ENCODE measurements at places on chromosomes 12 and 14.
A peak's percentile ranks its signal among the peaks of the same experiment; 100 is the strongest.

- peak overlapping the region; percentile 88 for H3K27ac ChIP-seq
- H3K27me3 ChIP-seq = no peaks in the 10 kb centered on the region
- H3K4me3 ChIP-seq = no peak overlapping the region
- peaks cover 34% of the 10 kb centered on the region for H3K4me1 ChIP-seq
Measured at GRCh38 chr12:111773801-111774551, 7.2 kb downstream of the ALDH2 start.

DNA sequence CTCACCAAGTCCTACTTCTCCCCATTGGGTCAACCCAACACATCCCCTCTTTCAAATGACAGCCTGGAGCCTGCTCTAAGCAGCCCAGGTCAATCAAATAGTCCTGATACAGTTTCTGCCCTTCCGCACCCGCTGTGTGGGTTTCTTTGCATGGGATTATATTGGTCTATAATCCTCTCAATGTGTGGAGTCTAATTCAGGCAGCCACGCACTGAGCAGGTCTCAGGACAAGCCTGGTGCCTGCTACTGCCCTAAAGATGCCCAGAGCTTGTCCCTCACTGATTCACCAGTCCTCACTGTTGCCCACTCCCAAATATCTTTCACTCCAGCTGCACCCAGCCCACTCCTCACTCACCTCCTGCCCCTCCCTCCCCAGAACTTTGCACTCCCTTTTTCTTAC, 16.4 kb downstream of the ACTN1 start:
- H3K27ac ChIP-seq = peak overlapping the region; percentile 62
- no peak for DNase-seq
- no peaks in the 10 kb centered on the region for H3K36me3 ChIP-seq
- H3K4me3 ChIP-seq = no peak overlapping the region

- no peak overlapping the region for H3K4me3 ChIP-seq
- no peaks in the 10 kb centered on the region for H3K27me3 ChIP-seq
- H3K27ac ChIP-seq = no peak overlapping the region
Measured at GRCh38 chr14:101031186-101031585, 127.7 kb upstream of the RTL1 start.

DNA sequence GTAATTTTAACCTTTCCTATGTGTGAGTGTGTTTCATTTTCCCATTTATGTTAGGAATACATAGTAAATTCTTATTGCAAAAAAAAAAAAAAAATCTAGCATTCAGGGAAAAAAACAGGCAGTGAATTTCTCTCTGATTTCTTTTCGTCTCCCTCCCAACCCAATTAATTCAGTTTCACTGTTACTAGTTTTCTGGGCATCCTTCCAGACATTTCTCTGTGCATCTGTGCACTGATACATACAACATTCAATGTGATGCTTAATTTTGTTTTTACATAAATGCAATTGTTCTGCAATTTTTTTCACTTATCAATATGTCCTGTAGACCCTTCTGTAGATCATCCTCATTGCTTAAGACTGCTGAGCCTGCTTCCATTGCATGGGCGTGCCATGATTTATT, 694.3 kb upstream of the TBX3 start:
- no peak overlapping the region for H3K27ac ChIP-seq
- peaks cover 54% of the 10 kb centered on the region for H3K27me3 ChIP-seq
- no peak overlapping the region for H3K4me3 ChIP-seq
- no peak for DNase-seq
- H3K4me1 ChIP-seq = peaks cover 16% of the 10 kb centered on the region
- no peaks in the 10 kb centered on the region for H3K36me3 ChIP-seq

GRCh38 chr12:49340095-49340870, 3.3 kb upstream of the C1QL4 start:
- H3K4me3 ChIP-seq = peak overlapping the region; percentile 12
- H3K4me1 ChIP-seq = peaks cover 16% of the 10 kb centered on the region
- H3K27ac ChIP-seq = no peak overlapping the region
- H3K27me3 ChIP-seq = peaks cover 66% of the 10 kb centered on the region

GRCh38 chr14:90720336-90720735, 95.9 kb downstream of the TTC7B start:
- H3K4me1 ChIP-seq = peaks cover 36% of the 10 kb centered on the region
- H3K27ac ChIP-seq = no peak overlapping the region
- no peaks in the 10 kb centered on the region for H3K36me3 ChIP-seq
- H3K27me3 ChIP-seq = no peaks in the 10 kb centered on the region

GRCh38 chr12:95648990-95649791, 97.9 kb upstream of the USP44 start:
- DNase-seq = no peak
- no peak overlapping the region for H3K4me3 ChIP-seq
- H3K27me3 ChIP-seq = no peaks in the 10 kb centered on the region

GRCh38 chr14:64801800-64802199, 77.9 kb downstream of the SPTB start:
- peaks cover 8% of the 10 kb centered on the region for H3K4me1 ChIP-seq
- DNase-seq = no peak
- peaks cover 11% of the 10 kb centered on the region for H3K27me3 ChIP-seq
- no peaks in the 10 kb centered on the region for H3K36me3 ChIP-seq
- H3K4me3 ChIP-seq = no peak overlapping the region

- H3K36me3 ChIP-seq = no peaks in the 10 kb centered on the region
- no peaks in the 10 kb centered on the region for H3K27me3 ChIP-seq
- H3K4me3 ChIP-seq = no peak overlapping the region
- no peak for DNase-seq
Measured at GRCh38 chr12:87310126-87310525, 719.1 kb downstream of the C12orf50 start.

- no peak overlapping the region for H3K27ac ChIP-seq
- DNase-seq = no peak
- H3K4me1 ChIP-seq = peaks cover 7% of the 10 kb centered on the region
Measured at GRCh38 chr12:16593546-16593945, 12.4 kb downstream of the LMO3 start.

DNA sequence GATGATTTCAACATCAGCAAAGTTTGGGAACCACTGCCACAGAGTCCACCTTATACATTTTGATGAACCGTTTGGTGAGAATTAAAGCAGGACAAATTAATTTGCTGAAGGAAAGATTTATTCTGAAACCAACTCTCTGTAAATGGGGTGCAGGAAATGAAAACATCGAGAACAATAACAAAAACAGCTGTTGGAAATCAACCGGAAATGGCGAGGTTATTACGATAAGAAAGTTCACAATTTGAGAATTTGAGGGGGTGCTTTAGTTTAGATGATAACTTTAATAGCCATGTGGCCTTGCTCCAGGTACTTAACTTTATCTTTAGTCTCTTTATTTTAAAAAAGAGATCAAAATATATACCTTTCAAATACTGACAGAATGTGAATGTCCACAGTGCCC, 56.7 kb downstream of the KCNJ8 start:
- H3K27ac ChIP-seq = no peak overlapping the region
- no peaks in the 10 kb centered on the region for H3K4me1 ChIP-seq
- no peaks in the 10 kb centered on the region for H3K27me3 ChIP-seq

- H3K4me1 ChIP-seq = peaks cover 14% of the 10 kb centered on the region
- H3K36me3 ChIP-seq = peaks cover 19% of the 10 kb centered on the region
- no peaks in the 10 kb centered on the region for H3K27me3 ChIP-seq
- peak overlapping the region; percentile 74 for H3K27ac ChIP-seq
Measured at GRCh38 chr12:53481939-53482586, 17.2 kb downstream of the MAP3K12 start.

DNA sequence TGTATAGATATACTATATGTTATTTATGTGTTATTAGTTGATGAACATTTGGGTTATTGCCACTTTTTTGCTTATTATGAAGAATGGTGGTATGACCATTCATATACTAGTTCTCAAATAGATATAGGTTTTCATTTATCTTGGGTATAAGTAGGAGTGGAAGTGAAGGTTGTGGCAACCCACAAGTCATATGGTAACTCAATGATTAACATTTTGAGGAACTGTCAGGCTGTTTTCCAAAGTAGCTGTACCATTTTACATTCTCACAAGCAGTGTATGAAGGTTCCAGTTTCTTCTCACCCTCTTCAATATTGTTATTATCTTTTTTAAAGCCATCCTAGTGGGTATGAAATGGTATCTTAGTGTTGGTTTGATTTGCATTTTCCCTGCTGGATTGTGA, 19.0 kb upstream of the MSRB3 start:
- no peaks in the 10 kb centered on the region for H3K36me3 ChIP-seq
- H3K4me3 ChIP-seq = no peak overlapping the region
- H3K4me1 ChIP-seq = no peaks in the 10 kb centered on the region
- no peak for DNase-seq
- no peaks in the 10 kb centered on the region for H3K27me3 ChIP-seq

DNA sequence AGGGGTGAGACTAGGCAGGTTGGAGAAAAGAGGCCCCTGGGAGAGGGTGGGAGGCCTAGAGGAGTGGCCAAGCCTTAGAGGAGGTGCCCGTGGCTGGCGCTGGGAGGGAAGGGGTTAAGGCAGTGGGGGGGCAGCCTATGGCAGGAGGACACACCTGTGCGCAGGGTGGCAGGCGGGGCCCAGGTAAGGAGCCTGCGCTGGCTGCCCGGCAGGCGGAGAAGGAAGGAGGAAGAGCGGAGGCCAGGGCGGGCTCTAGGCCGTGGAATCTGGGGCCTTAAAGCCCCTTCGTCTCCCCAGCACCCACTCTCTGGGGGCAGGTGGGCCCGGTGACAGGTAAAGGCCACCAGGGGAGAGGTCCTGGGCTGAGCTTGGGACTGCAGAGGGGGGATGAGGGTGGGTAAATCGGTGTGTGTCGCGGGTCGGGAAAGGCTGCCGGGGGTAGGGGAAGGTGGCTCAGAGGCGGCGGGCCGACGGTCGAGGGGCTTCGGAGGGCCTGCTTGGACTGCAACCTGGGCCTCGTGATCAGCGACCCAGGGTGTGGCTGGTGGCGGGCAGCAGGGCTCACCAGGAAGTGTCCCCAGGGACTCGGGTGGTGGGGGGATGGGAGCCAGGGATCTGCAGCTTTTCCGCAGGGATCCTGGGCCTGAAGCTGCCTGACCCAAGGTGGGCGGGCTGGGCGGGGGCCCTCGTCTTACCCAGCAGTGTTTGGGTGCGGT, 7.3 kb downstream of the PHB2 start:
- H3K4me3 ChIP-seq = peak overlapping the region; percentile 97
- peak; percentile 96 for DNase-seq
- no peaks in the 10 kb centered on the region for H3K27me3 ChIP-seq
- peaks cover 40% of the 10 kb centered on the region for H3K4me1 ChIP-seq
- peak overlapping the region; percentile 99 for H3K27ac ChIP-seq

DNA sequence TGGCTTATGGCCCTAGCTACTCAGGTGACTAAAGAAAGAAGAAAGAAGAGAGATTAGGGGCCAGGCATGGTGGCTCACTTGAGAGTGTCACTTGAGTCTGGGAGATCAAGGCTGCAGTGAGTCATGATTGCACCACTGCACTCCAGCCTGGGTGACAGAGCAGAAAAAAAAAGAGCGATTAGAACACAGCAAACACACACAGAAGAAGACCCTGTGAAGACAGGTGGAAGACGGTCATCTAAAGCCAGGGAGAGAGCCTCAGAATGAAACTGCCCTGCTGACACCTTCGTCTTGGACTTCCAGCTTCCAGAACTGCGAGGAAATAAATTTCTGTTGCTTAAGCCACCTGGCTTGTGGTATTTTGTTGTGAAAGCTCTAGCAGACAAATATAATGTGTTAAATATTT, 17.5 kb upstream of the PPP1CC start:
- peaks cover 3% of the 10 kb centered on the region for H3K4me1 ChIP-seq
- no peak overlapping the region for H3K27ac ChIP-seq
- DNase-seq = no peak
- no peak overlapping the region for H3K4me3 ChIP-seq
- H3K27me3 ChIP-seq = peaks cover 6% of the 10 kb centered on the region
- no peaks in the 10 kb centered on the region for H3K36me3 ChIP-seq

DNA sequence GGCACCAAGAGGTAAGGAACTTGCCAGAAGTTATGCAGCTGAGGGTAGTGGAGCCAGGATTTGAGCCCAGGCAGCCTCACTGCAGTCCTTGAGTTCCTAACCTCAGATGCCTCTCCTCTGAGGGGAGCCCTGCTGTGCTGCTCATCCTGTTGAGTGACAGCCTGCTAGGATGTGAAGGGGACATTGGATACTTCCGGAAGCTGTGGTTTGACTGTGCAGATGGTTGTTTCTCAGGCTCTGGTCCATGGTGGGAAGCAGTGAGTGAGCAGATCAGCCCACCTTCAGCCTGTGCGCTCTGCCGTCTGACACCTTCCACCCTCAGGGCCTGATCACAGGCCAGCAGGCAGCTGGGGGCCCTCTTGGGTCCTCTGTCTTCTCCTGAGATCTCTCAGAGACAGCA, 253.2 kb downstream of the CACNA1C start:
- no peak overlapping the region for H3K4me3 ChIP-seq
- DNase-seq = no peak
- peaks cover 37% of the 10 kb centered on the region for H3K27me3 ChIP-seq
- H3K27ac ChIP-seq = no peak overlapping the region
- H3K4me1 ChIP-seq = no peaks in the 10 kb centered on the region
- no peaks in the 10 kb centered on the region for H3K36me3 ChIP-seq

GRCh38 chr12:98238515-98239130, 276.8 kb upstream of the TMPO start:
- H3K27me3 ChIP-seq = no peaks in the 10 kb centered on the region
- no peak for DNase-seq
- H3K4me3 ChIP-seq = no peak overlapping the region
- peaks cover 4% of the 10 kb centered on the region for H3K4me1 ChIP-seq

- DNase-seq = no peak
- H3K36me3 ChIP-seq = no peaks in the 10 kb centered on the region
- H3K4me3 ChIP-seq = peak overlapping the region; percentile 97
- H3K27me3 ChIP-seq = no peaks in the 10 kb centered on the region
Measured at GRCh38 chr12:122976648-122976975, 1.6 kb downstream of the OGFOD2 start.

- H3K4me3 ChIP-seq = no peak overlapping the region
- DNase-seq = no peak
- H3K4me1 ChIP-seq = peaks cover 8% of the 10 kb centered on the region
- H3K36me3 ChIP-seq = no peaks in the 10 kb centered on the region
Measured at GRCh38 chr14:50670196-50670865, 2.2 kb upstream of the SAV1 start.

DNA sequence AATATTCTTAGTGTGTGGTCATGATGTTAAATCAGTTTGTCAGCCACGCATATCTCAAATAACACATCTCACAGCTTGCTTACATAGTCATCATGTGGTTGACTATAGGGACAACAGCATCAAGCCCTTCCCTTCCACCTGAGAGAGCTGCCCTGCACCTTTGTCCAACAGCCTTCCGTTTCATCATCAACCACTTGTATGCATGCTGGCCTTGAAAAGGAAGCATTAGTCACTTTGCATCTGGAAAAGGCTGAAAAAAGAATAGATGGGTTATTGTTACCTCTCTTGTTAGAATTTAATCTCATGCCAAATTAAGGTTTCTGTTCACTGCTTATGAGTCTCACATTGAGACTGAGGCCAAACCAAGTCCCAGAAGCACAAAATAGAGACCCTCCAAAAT, 1586.5 kb upstream of the SEL1L start:
- H3K27me3 ChIP-seq = no peaks in the 10 kb centered on the region
- no peaks in the 10 kb centered on the region for H3K4me1 ChIP-seq
- no peak for DNase-seq
- H3K27ac ChIP-seq = no peak overlapping the region
- no peaks in the 10 kb centered on the region for H3K36me3 ChIP-seq

All from progenitor cell of endocrine pancreas (in vitro differentiated cells).